ENCODE measurements at places on chromosomes 13 and 19.

DNA sequence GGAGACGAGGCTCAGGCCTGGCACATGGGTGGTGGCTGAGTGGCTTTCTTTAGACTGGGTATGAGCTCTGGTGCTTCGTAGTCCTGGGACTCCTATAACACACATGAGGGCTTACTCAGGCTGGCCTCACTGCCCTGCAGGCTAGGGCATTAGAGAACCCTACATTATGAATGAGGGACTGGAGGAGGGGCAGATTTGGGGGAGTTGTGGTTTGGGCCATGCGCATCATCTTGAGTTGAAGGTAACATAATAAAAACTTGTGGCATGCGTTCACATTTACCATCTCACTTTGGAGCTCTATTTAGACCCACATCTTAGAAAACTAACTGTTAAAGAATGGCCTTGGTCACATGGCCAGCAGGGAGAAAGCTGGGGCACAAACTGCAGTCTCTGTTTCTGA is 54.2 kb downstream of the STARD13 start:
- no peak for DNase-seq

GRCh38 chr13:98326291-98326690 is 149.2 kb upstream of the RNF113B start:
- DNase-seq = no peak

DNA sequence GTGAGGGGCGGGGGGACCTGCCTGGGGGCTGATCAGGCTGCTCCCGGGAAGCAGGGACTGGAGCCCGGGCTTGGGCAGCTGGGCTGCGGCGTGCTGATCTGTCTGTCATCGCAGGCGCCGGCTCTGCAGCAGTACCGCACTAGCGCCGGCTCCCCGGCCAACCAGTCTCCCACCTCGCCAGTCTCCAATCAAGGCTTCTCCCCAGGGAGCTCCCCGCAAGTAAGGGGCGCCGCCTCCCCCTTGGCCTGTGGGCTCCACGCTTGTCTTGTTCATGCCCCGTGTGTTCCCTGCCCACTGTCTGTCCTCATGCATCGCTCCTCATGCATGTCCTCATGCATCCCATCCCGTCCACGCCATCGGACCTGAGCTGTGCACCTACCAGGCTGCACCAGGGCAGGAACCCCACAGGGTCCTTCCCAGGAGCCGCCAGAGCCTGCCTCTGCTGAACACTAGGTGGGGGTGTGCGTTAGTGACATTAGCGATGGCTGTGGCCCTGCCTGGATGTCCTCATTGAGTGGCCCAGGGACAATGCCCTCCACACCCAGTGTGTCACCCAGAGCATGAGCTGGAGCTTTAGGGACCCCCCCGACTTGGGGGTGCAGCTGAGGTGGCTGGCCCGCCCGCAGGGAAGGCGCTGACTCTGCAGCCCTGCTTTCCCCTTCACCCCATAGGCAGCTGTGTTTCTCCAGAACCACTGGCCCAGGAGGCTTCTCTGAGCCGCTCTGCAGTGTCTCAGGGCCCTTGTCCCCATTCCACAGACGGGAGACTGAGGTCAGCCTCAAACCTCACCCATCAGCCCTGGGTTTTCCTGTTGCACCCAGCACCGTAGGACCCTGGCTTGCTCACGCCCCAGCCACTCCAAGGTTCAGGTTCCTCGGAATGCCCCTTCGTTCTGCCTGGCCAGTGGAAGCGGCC is 19.5 kb downstream of the COMP start:
- no peak for DNase-seq

GRCh38 chr19:21568816-21569493 is 63.6 kb downstream of the ZNF429 start:
- DNase-seq = peak; percentile 97

DNA sequence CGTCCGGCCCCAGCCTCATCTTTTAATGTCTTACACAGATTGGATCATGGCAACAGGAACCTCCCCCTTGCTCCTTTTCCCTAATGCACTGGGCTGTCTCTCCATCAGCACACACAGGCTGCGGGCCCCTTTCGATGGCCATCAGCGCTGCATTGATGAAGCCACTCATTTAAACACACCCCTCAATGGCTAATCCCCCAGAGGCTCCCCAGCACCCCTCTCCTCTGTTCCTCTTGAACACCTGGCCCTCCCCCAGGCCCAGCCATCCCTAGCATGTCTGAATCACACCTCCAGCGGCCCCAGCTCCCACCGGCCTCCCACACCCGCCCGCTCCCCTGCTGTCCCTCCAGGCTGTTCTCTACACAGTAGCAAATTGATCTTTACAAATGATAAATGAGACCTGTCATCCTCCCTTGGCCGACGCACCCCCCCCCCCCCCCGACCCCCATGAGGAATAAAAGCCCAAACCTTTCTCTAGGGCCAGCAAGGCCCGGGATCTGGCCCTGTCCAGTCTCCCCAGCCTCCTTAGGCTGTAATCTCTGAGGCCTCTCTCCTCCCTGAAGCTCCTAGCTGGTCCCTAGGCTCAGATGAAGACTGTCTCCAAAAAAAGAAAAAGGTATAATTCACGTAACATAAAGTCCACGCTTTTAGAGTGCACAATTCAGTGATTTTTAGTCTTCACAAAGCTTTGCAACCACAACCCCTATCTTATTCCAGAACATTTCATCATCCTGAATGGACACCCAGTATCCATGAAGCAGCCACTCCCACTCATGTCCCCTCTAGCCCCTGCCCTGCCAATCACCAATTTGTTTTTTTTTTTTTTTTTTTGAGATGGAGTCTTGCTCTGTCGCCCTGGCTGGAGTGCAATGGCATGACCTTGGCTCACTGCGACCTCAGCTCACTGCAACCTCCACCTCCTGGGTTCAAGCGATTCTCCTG is 7.4 kb downstream of the RPL28 start:
- no peak for DNase-seq

Measured in CD4-positive, alpha-beta T cell treated with Interleukin-21 for 1 hour (primary cell).